Activated CD4-positive, alpha-beta T cell treated with anti-CD3 and anti-CD28 coated beads, Interleukin-2, amount 10 ng/mL, durations not matched to agents 7 days and 5 days (primary cell): ENCODE measurements at places on chromosomes 1 and 21.
A peak's percentile ranks its signal among the peaks of the same experiment; 100 is the strongest.

DNA sequence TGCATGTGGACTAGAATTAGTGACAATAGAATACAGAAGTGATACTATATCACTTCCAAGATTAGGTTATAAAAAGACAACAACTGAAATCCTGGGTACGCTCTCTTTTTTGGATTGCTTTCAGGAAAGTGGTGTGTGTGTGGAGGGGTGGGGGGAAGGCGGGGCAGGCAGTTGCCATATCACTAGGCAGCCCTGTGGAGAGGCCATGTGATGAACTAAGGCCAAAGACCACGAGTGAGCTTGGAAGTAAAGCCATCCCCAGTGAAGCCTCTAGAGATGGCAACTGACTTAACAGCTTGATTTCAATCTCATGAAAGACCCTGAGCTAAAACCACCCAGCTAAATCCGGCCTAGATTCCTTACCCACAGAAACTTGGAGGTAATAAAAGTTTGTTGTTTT is 6.2 kb upstream of the ASPM start:
- no peak for DNase-seq

DNA sequence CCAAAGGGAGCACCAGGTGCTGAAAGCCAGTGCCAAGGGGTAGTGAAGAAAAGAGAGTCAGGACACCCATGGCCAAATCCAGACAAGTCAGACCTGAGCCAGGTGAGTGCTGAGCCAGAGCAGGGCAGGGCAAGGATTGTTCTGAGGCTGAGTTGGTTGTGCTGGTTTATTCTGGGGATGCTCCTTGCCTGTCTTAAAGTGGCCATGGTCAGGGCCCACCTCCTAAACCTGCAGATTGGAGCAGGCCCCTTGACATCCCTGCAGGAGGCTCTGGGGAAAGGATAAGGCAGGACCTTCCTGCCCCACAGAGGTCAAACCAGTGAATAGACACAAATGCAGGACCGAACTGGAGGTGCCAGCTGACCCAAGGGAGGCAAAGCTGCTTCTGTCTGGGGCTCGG is 138.4 kb downstream of the HIVEP3 start:
- DNase-seq: no peak

GRCh38 chr1:87370544-87370943 is 41.9 kb downstream of the LMO4 start:
- no peak for DNase-seq

GRCh38 chr1:27481994-27482620 is 7.9 kb downstream of the WASF2 start:
- DNase-seq: no peak

DNA sequence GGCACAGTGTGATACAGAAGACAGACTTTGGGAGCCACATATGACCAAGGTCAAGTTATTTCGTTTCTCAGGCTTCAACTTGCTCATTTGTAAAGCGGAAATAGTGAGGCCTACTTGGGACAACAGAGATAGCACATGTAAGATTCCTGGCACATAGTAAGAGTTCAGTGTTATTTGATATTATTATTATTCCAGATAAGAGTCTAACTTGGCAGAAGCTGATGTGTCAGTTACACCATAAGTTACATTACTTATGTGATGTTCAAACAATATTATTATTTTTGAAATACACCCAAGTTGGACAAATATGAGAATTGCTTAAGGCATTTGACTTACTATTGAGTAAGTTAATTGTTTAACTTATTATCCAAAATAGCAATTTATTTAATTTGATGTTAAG is 10.2 kb upstream of the CYP4X1 start:
- DNase-seq: no peak

GRCh38 chr1:54885807-54886723 is 930 bp downstream of the DHCR24 start:
- DNase-seq: no peak

GRCh38 chr1:54995835-54996234 is 2.9 kb upstream of the BSND start:
- peak; percentile 66 for DNase-seq

DNA sequence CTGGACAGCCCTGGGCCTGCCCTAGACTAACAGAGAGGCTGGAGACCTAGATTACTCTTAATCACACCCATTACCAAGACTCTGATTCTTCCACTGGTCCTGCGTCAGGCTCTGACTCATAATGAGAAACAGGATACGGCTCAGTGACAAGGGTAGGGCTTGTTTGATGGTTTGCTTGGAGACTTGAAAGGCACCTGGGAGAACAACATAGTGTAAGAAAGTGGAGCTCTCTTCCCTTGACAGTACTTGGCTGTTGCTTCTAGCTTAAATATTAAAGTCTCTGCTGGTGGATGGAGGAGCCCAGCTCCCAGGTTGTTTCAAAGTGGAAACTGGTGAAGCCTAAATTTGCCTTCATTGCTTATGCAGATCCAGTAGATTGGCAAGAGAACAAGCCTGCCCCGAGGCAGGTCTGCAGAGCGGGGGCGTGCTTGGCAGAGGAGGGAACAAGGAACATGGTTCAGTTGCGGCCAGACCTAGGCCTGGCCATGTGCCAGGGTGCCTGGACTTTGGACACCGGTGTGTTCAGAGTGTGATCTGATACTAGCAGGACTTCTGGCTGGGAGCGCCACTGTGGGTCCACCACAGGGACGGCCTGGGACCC is 480.6 kb downstream of the CAMTA1 start:
- DNase-seq: no peak

GRCh38 chr1:179867493-179868330 is 9.9 kb downstream of the TOR1AIP2 start:
- peak; percentile 58 for DNase-seq

- no peak for DNase-seq
These were observed 27.5 kb downstream of the TBX15 start for GRCh38 chr1:118960567-118961136.

- no peak for DNase-seq
These were observed 407.8 kb downstream of the DUSP10 start for GRCh38 chr1:221334062-221334461.

- no peak for DNase-seq
These were observed 91.5 kb upstream of the ESRRG start for GRCh38 chr1:216814576-216815259.

DNA sequence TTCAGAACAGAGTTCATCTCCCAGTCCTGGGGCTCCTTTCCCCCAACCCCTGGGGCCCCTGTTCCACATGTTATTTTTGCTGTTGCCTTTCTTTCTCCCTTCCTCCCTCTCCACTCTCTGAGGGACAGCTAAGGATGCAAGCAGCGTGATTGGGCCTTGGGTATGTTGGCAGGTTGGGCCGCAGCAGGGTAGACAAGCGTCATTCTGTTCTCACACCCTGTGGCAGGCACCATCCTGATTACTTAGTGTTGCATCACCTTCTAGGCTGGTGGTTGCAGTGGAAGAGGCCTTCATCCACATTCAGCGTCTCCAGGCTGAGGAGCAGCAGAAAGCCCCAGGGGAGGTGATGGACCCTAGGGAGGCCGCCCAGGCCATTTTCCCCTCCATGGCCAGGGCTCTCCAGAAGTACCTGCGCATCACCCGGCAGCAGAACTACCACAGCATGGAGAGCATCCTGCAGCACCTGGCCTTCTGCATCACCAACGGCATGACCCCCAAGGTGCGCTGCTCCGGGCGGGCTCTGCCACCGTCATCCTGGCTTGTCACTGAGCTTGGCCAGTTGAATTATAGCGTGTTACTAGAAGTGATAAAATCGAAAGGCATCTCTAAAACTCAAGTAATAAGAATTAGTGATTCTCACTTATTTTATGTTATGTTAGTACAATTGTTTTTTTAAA is 43.4 kb downstream of the VANGL1 start:
- no peak for DNase-seq

DNA sequence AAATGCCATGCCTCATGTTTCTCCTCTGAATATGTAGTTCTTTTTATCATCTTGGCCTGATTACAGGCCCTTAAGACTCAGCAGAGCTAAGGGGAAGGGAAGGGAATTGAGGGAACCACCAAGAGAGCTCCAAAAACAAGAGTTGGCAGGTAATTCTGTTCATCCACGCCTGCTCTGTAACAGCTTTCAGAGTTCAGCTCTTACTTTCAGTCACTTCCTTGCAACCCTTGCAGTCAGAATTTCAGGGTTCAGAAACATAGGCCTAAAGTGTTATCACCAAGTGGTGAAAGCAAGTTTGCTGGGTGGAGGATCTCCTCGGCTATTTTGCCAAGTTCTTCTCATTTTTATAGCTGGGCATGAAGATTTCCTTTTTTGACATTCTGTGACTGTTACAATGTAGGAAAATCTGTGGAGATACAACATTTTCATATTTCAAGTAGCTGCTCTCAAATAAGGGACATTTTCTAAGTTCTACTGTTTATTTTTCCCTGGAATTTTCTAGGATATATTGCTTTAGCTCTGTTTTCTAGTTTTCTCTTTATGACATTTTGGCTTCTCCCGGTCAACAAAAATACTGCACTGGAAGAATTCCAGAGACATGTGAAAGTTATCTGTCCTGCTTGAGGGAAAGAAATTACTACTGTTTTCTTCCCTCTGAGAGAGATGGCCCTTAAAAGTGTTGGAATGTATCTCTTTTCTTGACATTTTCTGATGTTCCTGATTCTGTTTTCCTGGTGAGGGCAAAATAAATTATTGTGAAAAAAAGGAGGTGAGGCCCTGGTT is 251.8 kb upstream of the ST6GALNAC5 start:
- no peak for DNase-seq

GRCh38 chr1:184242507-184242943 is 144.3 kb upstream of the C1orf21 start:
- DNase-seq: no peak

GRCh38 chr1:42935971-42936308 is 22.7 kb downstream of the SLC2A1 start:
- no peak for DNase-seq

GRCh38 chr1:53781654-53782053 is 42.7 kb upstream of the GLIS1 start:
- DNase-seq: no peak

DNA sequence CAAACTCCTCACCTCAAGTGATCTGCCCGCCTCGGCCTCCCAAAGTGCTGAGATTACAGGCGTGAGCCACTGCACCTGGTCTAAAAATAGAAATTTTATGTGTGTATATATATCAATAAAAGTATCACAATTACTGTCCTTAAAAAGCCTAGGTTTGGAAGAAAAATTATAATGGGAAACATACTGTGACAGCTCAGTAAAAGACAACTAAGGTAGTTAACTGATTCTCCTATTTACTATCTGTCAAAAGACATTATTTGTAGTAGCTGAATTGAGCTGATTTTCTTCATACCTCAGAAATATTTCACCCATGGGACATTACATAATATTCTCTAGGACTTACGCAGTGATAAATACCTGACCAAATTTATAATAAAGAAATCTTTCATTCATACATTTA is 122.5 kb downstream of the SMYD3 start:
- no peak for DNase-seq

GRCh38 chr1:173866413-173867115 is 1.2 kb downstream of the GAS5 start:
- no peak for DNase-seq

DNA sequence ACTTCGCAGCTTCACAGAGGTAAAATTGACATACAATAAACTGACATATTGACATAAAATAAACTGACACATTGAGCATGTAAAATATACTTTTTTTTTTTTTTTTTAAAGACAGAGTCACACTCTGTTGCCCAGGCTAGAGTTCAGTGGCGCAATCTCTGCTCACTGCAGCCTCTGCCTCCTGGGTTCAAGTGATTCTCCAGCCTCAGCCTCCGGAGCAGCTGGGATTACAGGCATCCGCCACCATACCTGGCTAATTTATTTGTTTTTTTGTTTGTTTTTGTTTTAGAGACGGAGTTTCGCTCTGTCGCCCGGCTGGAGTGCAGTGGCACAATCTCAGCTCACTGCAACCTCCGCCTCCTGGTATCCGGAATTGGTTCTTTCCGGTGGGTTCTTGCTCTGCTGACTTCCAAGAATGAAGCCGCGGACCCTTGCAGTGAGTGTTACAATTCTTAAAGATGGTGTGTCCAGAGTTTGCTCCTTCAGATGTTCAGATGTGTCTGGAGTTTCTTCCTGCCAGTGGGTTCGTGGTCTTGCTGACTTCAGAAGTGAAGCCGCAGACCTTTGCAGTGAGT is 48.4 kb upstream of the CLIC4 start:
- no peak for DNase-seq

DNA sequence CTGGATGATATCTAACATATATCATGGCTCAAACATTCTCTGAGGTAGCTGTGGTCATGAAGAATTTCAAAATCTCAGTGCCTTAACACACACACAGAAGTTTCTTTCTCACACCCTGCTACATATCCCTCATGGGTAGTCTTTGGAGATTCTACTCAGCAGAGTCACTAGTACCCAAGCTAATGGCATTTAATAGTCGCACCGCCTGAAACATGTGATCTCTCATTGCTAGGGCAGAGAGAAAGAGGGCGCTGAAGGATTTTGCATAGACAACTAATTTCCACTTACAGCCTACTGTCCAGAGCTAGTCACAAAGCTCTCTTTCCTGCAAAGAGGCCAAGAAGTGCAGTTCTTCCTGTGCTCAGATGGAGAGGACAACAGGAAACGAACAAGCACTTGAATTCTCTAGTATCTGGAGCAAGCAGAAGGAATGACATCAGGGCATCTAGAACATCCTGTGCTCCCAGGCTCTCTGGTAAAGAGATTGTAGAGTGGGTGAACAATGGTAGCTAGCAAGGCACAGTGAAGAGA is 183.4 kb upstream of the PTBP2 start:
- DNase-seq: no peak

DNA sequence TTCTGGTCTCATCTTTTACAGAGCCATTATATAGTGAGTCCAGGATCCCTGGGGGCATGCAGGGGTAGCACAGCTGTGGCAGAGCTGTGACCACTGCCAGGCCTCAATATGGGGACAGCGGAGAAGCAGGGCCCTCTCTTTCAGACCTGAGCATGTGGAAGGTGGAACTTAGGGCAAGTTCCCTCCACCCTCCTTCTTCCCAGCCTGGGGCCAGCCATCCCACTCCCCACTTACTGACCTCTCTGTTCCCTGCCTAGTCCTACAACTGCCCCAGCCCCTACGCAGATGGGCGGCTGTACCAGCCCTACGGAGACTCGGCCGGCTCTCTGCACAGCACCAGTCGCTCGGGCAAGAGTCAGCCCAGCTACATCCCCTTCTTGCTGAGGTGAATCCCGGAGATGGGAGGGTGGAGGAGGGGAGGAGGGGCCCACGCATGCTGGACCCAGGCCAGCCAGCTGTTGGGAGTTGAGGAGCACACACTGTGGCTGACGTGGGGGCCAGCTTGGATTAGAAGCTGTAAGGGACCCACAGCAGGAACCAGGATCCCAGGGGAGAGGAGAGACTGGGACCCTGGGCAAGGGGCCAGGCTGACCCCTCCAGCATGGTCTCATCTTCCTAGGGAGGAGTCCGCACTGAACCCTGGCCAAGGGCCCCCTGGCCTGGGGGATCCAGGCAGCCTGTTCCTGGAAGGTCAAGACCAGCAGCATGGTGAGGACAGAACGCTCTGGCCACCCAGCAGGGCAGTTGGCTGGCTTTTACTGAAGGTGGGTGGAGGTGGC is 10.7 kb downstream of the PSRC1 start:
- no peak for DNase-seq

DNA sequence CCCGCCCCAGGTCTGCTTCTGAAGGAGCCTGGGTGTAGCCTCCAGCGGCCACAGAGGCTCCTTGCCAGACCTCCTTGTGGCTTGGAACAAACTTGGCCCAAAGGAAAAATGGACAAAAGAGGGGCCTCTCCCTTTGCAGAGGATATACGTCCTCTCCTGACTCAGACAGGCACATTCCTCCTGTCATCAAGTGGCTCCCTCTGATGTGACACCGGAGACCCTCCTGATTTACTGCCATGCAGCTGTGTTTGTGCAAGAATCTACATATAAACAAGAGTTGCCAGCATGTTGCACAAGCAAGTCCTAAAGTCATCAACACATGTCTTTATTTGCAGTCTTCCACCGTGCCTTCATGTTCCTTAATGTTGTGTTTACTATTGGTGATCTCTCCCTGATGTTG is 54.1 kb upstream of the F3 start:
- DNase-seq: no peak

- no peak for DNase-seq
These were observed 104.0 kb downstream of the PPP1R12B start for GRCh38 chr1:202452508-202452907.
